ENCODE measurements at places on chromosomes 6 and 20.

GRCh38 chr6:108123481-108123929 is 42.3 kb upstream of the NR2E1 start:
- DNase-seq = no peak

DNA sequence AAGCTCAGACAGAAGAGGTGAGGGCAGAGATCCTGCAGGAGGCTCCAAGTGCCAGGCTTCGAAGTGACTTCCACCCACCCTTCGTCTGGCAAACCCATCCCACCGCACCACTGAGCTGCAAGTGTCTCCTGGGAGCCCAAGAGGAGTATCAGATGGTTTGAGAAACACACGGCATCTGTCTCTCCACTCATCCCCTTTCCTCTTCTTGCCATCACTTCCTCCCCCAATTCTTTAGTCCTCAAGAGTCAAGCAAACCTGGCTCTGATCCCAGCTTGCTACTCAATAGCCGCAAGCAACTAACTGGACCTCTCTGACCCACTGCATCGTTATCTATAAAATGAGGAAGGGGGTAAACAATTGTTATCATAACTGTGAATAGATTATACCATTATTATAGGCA is 142.1 kb downstream of the BMP7 start:
- no peak for DNase-seq

GRCh38 chr6:41720262-41720620 is 15.2 kb downstream of the TFEB start:
- DNase-seq = no peak

- no peak for DNase-seq
These were observed 9.3 kb downstream of the ZBTB46 start for GRCh38 chr20:63821811-63822210.

- DNase-seq = no peak
These were observed 42.9 kb upstream of the MAP7 start for GRCh38 chr6:136592930-136593673.

DNA sequence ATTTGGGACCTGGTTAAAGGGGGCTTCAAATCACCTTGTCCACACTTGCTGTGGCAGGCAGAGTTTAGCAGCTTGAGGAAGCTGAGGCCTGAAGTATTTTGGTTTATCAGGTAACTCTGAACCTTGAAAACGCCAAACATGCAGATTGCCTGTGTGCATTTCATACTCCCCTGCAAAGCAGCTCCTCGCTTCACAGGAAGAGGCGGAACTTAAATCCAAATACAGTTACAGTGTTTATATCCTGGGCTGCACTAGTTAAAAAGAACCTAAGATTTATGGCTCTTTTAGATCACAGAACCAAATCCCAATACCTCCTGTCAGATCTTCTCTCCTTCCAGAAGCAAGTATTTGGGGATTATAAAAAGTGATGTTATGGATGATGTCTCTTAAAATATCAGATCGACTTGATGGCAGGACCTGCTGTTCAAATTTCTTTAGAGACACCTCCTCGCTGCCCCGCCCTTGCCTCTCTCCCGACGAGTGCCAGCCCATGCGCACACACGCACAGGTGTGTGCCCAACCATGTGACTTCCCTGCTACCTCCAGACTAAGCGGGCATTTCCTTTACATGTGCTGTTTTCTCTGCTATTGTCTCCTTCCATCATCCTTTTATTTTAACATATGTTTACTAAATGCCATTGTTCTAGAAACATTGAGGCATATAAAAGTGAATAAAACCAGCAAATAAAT is 224.6 kb upstream of the FOXQ1 start:
- DNase-seq = no peak

- no peak for DNase-seq
These were observed 5.4 kb upstream of the ZBTB12 start for GRCh38 chr6:31907158-31907813.
